ENCODE measurements at places on chromosomes 3 and 15.
A peak's percentile ranks its signal among the peaks of the same experiment; 100 is the strongest.

- DNase-seq, result peak; percentile 7
Measured at GRCh38 chr3:123739106-123739505, 145.0 kb downstream of the MYLK start.

- DNase-seq, result no peak
Measured at GRCh38 chr3:168847291-168847883, 751.7 kb upstream of the GOLIM4 start.

DNA sequence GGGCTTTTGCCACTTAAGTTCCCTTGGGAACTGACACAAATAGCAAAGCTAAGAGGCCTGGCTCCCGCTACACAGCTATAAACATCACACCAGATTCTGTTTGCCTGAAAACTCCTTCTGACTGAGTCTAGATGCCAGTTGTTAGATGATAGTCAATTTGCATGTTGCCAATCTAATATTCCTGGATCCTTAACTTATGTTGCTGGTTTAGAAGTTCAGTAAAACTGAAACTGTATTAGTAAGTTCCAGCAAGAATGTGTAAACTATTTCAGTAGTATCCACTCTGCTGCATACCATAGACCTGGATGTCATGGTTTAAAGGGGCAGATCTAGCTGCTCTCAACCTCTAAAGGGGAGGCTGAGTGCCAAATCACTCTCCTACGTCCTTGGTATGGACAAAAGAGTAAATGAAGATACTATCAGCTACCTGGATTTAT, 27.1 kb upstream of the LACTB start:
- DNase-seq, result no peak

- no peak for DNase-seq
Measured at GRCh38 chr15:86079508-86080266, at the start of gene AGBL1. Gene AGBL1 (plus strand): TSS chr15:86079871.

GRCh38 chr15:66956672-66957430, 108.6 kb upstream of the SMAD3 start:
- peak; percentile 59 for DNase-seq

GRCh38 chr15:75620058-75620820, 5.3 kb downstream of the SNUPN start:
- DNase-seq, result no peak

DNA sequence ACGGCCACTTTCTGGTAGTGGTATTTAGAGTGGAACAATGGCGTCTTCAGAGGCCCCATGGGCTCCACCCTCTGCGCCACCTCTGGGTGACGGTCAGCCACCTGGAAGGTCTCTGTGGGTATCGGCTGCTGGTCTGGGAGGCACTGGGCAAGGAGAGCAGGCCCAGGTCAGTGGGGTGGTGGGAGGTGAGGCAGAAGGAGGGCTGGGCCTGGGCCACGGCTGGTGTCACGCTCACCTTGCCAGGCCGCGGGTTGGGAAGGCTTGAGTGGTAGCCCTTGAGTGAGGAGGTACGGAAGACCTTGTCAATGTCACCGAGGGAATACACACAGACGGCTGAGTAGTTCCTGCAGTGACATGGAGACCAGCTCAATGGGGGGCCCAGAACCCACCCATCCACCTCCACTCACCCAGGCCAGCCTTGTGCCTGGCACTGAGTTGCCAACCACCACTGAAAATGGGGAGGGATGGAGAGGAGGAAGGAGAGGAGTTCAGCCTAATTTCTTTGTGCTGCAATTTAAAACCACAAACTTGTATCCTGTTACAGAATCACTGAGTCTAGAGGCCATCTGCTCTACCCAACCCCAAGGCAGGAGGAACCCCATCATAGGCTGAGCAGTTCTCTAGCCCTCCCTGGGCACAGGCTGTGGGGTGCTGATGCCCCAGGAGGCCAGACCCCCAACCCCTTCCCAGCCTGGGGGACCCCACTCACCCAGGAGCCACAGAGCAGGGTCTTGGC, 19.0 kb downstream of the SEMA7A start:
- no peak for DNase-seq

GRCh38 chr3:33089515-33089914, 7.4 kb downstream of the GLB1 start:
- DNase-seq, result no peak

- no peak for DNase-seq
Measured at GRCh38 chr3:53147903-53148400, 13.1 kb upstream of the PRKCD start.

- no peak for DNase-seq
Measured at GRCh38 chr3:107133891-107134290, 243.3 kb upstream of the CCDC54 start.

DNA sequence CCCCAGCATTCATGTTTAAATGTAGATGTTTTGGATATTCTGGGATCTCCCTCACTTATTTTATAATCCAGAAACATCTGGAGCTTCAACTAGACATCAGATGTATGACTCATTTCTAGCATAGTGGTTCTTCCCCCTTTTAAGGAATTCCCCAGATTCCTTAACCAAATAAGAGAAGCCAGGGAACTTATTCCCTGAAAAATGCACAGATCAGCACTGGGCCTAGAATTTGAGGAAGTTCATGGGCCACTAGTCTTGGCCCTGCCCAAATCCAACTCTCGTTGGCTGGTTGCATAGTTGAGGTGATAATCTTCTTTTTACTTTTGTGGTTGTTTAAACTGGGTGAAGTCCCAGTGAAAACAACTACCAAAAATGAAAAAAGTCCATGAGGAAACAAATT, 20.4 kb downstream of the RARRES1 start:
- no peak for DNase-seq

DNA sequence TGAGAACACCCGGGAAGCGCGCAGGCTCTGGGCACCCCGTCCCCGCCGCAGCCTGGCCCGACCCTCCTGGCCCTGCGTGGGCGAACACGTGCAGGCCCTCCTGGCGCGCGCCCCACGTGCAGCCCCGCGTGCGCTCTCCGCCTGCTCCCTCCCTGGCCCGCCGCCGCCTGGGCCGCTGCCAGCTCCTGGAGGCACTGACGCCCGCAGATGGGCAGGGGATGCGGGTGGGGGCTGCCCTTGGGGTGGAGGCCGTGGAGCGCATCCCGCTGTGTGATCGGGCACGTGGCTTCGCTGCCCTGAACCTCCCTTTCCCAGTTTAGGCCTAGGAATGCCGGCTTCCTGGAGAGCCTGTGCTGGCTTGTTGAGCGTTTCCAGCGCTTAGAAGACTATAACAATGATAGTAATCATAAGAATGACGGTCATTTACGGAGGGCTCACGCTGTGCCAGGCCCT, 104.6 kb upstream of the SLC6A6 start:
- peak; percentile 25 for DNase-seq

DNA sequence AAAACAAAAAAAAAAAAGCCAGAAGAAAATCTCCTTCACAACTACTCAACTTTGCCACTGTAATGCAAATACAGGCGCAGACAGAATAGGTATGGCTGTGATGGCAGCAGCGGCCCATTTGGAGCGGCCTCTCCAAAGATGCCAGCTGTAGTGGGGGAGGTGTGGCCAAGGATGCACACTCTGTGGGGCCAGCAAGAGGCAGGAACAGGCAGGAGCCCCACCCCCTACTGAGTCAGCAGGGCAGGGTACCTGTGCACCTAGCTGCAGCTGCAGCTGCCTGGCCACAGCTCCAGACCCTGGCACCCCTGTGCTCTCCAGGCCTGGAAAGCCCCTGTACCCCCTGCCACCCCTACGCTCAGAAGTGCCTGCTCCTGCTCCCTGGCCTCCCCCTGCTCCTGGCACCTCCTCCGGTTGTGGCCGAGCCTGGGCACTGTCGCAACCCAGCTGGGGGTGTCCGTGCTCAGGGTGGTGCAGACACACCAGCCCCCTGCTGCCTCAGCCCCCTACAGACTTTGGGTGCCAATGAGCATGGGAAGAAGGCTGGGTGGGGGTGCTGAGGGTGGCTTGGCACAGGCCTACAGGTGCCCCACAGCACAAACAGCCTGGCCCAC, 312.7 kb downstream of the ULK4 start:
- no peak for DNase-seq

- DNase-seq, result no peak
Measured at GRCh38 chr3:135311699-135312098, 516.6 kb downstream of the EPHB1 start.

- no peak for DNase-seq
Measured at GRCh38 chr3:129016356-129016719, 15.2 kb downstream of the EFCC1 start.

- no peak for DNase-seq
Measured at GRCh38 chr3:52023860-52024764, 28.4 kb upstream of the RPL29 start.

GRCh38 chr3:54376939-54377578, 254.7 kb downstream of the CACNA2D3 start:
- DNase-seq, result no peak

DNA sequence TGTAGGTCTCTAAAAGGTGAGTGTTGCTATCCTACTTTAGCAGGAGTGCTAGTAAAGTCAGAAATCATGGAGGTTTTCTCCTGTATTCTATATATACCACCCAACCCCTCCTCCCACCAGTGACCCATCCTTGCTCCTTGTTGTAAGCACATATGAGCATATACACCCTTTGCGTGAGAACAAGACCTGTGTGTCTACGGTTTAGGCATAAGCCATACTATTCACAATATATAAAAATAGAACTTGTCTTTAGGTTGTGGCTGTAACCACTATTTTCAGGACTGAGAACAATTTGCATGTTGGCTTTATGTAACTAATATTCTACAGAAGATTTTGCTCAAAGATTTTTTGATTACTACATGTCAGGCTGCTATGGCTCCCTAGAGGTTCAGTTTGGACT, 59.1 kb upstream of the TOP2B start:
- DNase-seq, result no peak

DNA sequence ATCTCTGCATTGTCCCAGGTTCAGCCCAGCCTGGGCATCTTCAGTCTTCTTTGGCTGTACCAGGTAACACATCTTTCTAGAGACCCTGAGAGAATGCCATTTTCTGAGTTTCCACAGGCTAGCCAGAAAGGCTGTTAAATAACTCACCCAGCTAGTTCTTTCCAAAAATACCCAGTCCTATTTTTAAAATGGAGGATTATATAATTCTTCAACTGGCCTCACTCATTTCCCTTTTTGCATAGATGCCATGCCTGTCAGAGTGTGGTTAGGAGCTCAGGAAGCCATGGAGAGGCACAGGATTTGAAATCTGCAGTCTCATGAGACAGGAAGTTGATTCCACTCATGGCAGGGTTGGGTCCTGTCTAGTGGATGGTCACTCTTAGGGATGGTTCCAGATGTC, 39.8 kb downstream of the CEMIP start:
- no peak for DNase-seq

DNA sequence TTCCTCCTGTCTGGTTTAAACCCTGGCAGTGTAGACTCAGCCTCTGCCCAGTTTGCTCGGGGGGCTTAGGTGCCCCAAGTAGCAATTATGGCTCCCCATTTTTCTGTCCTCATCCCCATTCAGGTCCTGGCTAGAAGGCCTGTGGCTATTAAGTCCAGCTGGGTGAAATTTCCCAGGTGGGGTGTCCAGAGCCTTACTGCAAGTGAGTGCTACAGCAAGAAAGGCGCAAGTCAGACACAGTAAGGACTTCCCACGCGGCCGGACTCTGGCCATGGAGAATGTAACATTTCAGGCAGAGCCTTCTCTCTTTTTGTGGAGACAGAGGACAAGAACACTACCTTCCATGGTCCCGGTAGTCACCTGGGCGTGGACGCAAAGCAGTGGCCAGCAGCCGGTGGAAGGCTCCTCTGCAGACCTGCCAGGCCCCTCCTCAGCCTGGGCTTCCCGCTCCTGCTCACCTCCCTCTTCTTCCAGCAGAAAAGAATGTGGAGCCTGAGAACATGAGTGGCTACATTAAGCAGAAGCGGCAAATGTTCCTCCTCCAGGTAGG, 23.3 kb downstream of the CFAP100 start:
- DNase-seq, result no peak

DNA sequence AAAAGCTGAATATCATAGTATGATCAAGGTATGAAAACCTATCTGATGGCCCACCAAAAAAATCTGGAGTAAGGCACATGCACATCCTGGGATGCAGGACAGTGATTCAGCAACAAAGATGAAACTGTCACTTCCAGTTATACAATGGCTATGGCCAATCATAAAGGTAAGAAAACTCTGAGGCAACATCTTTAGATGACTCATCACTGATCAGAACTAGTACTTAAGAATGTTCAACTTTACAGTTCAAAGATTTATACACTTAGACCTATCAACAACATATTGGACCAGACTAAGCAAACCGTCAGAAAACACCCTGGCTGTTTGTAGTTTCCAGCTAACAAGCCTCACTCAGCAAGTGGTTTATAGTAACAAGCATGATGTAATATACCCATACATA, 21.3 kb upstream of the PLCH1 start:
- no peak for DNase-seq

GRCh38 chr15:89673165-89673512, 6.0 kb downstream of the PLIN1 start:
- no peak for DNase-seq

GRCh38 chr3:109131276-109131675, 5.2 kb upstream of the C3orf85 start:
- no peak for DNase-seq

GRCh38 chr3:88167704-88168103, 17.9 kb downstream of the C3orf38 start:
- DNase-seq, result no peak

DNA sequence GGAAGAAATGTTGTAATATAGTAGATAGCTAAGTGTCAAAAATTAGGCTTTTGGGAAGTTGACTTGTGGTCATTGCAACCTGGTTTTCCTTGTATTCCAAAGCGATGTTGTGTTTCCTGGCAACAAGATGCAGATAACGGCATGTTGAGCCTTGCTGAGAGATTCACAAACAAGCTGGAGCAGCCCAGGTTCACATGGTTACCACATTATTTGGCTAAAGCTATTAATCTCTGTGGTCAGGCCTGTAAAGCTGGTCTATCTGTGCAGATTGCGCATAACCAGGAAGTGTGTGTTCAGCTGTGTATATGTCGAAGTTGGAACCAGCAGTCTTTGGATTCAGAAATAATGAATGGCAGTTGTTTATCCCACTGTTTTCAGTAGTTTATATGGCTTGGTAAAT, 6.6 kb downstream of the TIPARP start:
- peak; percentile 79 for DNase-seq

DNA sequence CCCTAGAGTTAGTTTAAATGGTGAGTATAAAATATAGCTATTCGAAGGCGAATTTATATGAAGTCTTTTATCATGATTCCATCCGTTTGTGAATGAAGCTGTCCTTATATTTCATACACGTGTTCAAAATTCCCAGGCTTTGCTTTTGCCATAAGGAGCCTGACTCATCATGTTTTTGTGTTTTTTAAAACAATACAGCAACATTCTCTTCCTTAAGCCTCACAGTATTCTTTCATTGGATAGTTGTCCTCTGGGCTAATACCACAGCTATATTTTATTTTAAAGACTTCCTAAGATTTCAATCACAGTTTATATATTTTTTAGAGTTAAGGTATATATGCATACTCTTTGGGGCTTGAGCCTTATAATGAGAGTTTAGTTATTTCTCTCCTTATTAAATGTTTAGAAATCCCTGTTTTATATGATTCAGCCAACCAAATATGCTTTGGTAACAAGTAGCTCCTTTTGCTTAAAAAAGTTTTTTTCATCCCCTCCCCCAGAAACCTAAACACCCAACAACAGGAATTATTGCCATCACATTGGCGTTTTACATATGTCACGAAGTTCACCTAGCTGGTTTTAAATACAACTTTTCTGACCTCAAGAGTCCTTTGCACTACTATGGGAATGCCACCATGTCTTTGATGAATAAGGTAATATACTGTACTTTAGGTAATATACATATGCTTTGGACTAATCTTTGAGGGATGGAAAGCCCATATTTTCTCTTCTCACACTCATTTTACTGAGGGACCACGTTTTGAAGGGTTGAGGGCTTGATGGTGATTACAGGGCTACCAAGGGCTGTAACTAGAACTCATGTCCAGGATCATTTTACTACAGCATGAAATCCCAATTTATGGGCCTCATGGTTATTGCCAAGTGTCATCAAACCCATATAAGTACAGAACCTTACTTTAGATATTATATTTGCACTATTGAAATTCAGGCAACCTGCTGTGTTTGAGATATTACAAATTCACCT, 28.5 kb downstream of the ST3GAL6 start:
- DNase-seq, result no peak
